ENCODE measurements at places on chromosomes 7 and 10.

DNA sequence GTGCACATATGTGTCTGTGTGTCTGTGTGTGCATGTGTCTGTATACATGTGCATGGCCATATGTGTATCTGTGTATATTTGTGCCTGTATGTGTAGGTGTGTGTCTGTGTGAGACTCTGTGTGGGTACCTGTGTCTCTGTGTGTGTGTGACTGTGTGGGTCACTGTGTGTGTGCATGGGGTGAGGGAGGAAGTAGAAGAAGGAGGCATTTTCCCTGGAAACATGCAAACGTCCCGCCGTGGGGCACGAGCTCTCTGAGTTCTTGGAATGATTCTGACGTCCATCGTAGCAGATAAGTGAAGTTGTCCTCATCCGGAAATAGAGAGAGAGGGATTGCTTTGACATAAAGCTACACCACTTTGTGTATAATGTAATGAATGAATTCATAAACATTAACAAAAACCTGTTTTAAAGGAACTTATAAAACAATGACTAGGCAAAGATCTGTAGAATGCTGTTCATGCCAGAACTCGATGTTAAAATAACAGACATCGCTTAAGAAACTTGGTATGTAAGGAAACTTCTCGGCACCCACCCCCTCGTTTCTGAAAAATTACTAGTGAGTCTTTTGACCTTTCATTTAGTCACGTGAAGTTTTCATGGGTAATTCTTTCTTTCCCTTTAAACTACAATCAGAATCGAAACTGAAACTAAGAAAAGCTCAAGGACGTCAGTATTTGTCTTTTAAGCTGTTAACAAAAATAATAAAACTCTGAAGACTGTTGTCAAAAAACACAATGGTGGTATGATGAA lies 43.6 kb upstream of the KLF6 start:
- no peak for DNase-seq

DNA sequence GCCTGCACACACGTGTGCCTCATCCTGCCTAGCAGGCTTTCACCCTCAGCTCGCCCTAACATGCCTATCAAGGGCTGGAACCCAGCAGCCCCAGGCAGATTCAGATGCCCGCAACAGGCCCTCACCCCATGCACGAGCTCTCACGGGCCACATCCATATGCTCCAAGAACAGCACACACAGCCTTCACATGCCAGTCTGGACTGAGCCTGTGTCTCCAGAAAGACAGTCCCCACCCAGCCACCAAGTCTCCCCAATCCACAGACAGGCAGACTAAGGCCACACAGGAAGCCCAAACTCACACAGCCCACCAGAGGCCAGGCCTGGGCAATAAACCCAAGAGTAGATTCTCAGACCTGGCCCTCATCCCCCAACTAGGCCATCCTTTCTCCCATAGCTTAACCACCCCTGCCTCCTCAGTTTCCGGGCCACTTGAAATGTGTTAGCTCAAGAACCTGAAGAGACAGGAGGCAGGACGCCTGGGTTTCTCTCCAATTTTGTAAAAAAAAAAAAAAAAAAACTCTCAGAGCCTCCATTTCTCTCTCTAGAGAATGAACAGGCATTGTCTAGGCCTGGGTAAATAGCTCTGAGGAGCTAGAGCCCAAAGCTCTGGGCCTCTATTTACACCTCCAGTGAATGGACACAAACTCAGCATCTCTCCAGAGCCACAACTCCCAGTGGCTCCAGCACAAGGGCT lies 6.8 kb downstream of the LDB1 start:
- DNase-seq = no peak

DNA sequence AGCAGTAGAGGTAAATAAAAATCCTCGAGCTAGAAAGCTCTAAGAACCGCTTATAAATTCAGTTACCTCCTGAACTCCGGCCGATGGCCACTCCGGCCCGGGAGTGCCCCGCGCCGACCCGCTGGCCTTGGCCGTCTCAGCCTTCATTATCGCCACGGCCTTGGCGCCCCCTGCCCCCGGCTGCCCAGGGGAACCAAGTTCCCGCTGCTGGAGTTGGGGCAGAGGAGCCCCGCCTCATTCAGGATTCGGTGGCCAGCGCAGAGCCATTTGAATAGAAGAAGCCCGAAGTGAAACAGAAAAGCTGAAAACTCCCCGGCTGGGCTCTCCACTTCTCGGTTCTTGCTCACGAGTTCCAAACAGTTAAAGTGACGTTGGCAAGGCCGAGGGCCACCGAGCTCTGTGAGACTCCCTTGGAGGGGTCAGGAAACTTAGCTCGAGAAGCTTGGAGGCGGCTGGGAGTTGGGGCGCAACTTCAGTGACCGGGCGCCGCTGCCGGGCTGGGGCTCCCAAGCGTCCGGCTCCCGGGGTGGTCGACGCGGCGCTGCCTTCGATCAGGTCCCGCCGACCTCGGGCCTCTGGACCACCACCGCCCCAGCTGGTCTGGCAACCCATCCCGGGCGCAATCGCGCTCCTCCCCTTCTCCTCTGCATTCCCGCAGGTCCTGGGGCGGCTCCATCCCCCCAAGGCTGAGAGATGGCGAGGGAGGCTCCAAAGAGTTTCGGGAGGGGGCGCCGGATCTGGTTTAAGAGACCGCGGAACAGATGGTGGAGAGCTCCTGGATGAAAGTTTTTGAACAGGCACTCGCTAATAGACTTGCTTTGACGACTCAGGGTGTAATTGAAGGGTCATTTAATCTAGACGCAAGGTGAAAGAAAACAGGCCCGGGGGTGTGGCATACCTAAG lies 5.8 kb upstream of the FEZF1 start:
- no peak for DNase-seq

DNA sequence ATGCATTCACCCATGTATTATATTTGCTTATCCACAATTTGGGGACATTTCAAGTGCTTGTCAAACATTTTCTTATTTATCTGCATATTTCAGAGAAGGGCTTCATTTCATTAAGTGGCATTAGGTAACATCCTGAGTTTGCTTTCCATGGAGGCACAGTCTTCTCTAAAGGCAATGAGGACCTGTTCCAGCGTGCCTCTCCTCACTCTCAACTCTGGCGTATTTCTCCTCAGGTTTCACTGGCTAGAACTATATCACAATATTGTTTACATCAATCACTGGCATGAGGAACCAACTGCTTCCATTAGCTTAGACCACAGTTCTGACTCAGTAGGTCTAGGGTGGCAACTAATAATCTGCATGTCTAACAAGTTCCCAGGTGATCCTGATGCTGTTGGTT lies 177.2 kb downstream of the TAX1BP1 start:
- no peak for DNase-seq

- DNase-seq = no peak
These were observed 19.8 kb downstream of the LSMEM1 start for GRCh38 chr7:112500619-112501018.

DNA sequence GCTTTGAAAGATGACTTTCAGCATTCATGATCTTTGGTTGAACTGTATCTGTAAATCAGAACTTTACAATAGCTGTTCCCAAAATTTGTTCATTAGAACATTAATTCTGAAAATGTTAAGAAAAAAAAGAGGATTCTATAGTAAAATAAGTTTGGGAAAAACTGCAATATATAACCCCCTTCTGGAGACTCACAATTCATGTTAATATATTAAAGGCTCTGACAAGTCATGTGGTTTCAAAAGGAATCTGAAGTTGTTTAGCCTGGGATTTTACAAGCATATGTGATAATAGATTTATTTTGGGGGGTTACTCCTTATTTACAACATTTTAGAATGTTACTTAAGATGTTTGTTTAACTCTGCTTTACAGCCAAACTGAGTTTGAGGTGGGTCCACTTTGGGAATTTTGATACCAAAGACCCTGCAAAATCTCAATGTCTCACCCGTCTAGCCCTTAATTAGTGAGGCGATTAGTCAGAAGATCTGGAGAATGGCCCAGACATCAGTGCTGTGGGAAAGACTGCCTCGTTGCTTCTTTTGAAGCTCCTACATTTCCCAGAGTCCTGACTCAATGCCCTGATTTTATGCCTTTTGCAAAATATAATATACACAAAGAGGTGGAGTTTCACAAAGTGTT lies 40.0 kb downstream of the CDK1 start:
- no peak for DNase-seq

DNA sequence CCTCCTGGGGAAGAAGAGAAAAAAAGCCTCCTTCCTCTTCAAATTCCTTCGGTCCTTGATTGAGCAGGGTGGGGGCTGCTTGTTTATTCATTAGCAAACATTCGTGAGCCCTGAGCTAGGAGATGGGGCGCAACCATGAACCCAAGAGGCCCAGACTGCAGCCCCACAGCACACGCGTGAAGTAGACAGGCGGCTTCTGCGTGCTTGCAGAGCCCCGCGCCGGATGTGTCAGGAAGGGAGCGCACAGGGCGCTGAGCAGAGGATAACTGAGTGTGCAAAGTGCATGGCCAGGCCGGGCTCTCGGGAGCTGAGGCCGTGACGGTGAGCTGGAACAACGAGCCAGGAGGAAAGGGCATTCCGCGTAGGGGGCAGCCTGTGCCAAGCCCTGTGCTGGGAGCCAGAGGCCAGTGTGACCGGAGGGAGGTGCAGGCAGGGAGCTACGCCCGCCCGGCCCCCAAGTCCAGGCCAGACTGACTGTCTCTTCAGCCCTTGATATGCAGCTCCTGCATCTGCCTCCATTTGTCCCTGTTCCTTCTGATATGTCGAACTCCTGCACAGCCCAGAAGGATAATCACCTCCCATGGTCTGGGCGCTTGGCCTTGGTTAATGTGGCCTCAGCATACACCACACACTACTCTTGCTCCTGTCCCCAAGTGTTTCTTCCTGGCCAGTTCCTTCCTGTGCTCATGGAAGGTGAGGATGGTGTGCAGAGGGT lies 4.6 kb downstream of the FOXL3 start:
- DNase-seq = no peak

DNA sequence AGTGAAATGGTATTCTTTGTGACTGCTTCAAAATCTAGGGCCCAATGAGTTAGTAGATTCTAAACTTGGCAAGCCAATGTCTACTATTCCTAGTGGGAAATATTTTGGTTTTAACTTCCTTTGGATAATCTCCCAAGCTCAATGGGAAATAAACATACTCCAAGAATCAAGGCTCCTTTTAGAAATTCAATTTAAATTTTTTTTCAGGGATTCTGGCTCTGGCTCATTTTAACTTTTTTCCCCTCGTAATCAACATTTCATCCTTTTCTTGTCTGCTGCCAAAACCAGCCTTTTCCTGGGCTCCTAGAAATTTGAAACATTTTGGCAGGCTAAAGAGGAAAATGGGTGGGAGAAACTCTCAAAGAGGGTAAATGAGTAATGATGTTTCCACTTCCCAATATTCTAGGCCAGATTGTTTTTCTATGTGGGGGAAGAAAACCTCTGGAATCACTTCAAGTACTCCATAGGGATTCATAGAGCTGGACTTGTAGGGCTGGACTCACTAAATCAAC lies 85.6 kb upstream of the AGR3 start:
- no peak for DNase-seq

GRCh38 chr7:140230861-140231770 lies 54.3 kb upstream of the KDM7A start:
- DNase-seq = no peak

DNA sequence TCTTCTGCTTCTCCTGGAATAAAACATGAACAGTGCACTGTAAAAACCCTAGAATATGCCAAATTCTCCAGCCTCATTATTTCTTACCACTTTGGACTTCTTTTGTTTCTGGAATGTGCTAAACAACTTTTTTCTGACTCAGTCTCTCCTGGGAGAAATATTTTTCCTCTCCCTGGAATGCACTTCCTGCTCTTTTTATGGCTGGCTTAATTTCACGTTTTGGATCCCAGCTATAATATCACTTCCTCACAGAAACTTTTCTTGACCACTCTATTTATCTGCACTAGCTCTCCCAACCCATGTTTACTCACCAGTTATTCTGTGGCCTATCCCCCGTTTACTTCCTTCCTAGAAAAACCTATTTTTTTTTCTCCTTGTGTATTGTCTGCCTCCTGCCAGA lies 26.7 kb downstream of the ABCB5 start:
- DNase-seq = no peak

DNA sequence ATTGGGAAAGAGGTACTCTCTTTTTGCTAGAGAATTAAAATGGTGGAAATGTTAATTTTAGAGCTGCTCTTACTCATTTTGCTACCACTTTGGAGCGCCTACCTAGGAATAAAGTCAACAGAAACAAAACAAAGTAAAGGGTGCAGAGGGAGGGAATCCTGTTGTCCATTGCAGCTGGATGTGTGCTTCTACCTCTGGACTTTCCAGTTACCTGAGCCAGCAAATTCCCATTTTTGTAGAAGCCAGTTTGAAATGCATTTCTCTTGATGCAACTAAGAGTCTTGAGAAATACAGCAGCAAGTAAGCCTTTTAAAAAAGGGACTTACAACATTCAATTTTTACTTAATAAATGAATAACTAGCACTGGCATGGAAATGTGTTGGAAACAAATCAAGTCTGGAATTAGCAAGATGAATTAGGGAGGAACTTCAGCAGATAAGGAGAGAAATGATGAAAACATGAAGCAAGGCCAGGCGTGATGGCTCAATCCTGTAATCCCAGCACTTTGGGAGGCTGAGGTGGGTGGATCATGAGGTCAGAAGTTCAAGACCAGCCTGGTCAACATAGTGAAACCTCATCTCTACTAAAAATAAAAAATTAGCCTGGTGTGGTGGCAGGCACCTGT lies 113.5 kb upstream of the CTTNBP2 start:
- no peak for DNase-seq

DNA sequence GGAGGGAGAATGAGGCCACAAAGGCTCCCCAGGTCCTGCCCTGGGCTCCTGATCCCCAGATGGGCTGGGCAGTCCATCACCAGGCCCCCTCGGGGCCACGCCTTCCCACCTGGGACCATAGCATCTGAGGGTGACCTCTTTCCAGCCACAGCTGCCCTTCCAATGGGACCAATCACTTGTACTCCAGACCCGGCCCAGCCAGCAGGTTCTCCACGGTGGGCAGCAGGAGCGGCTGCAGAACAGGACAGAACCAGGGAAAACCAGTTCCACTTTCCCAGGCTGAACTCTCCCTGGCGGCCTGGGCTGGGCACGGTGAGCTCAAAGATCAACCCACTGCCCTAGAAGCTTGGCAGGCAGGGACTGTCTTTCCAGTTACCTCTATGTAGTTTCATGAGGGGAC lies 257.6 kb downstream of the MAD1L1 start:
- DNase-seq = no peak

DNA sequence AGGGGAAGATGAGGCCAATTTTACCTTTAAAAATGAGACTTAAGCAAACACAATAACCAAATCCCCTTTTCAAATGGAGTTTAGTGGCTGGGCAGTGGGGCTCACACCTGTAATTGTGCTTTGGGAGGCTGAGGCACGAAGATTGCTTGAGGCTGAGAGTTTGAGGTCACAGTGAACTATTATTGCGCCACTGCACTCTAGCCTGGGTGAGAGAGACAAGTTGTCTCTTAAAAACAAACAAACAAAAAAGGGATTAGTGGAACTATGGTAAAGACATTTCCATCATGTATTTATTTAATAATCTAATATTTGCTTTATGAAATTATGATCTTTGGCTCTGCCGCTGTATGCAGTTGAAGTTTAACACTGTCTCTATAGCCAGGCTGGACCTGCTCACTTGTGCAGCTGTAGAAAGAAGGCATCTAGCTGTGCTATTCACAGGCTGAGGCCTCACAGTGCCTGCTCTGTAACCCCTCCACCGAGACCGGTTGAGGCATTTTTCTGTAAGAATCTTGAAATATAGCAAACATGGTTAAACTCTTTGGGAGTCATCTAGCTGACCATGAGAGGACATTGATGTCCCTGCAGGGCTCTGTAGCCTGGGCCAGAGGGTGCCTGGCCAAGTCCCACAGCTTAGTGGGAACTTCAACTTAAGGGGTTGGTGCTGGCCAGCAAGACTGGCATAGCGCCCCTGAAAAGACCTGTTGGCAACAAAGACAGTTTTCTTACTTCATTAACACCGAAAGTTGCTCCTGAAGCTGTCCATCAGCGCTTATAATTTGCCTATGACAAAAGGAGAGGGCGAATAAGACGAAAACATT lies 131.8 kb downstream of the BMPER start:
- no peak for DNase-seq

Measured in NCI-H1417 treated with DMSO at 0.1 percent for 48 hours (cell line).